GM23248 (cell line): ENCODE measurements at places on chromosomes 1 and 21. TPM values are rescaled to one million over a fixed set of nuclear protein-coding genes. Genes with fewer than 3 reads are reported as not detected.

EYA3 gene
- polyA plus RNA-seq = 8.6 and 9.1 TPM in 2 replicates

ATP1A4 gene
- polyA plus RNA-seq = not detected in 2 replicates

CLDN14 gene
- polyA plus RNA-seq = 0.28 TPM in 1 of 2 replicates, not detected in the other

DNA sequence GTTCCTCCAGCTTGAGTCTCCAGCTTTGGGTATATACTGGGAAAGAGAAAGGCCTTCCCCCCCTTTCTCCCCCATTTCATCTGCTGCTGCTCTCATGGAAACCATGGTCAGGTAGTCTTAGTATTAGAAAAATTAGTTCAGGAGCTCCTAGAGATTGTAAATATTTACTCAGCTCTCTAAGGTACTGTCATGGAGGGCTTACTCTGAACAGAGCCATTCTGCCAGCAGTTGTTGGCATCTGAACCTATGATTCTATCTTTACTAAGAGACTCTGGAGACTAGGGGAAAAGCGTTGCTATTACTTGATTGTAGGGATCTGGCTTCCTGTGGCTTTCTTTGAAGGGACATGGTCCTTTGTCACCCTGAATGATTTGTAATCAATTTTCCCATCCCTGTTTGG, 6.1 kb downstream of the INTS3 start:
- H3K27ac ChIP-seq = no peak overlapping the region
- 0 out of 2 replicates have a peak, but pooled peaks cover 8% of the 10 kb centered on the region for H3K4me1 ChIP-seq
- H3K4me3 ChIP-seq = no peak overlapping the region
- peak; percentile 30 for DNase-seq
- no peaks in the 10 kb centered on the region for H3K36me3 ChIP-seq

- H3K4me1 ChIP-seq = peaks cover 67% of the 10 kb centered on the region
- H3K27me3 ChIP-seq = no peaks in the 10 kb centered on the region
- H3K36me3 ChIP-seq = no peaks in the 10 kb centered on the region
- 0 out of 2 replicates have a peak overlapping the region, but pooled peaks have one; percentile 7 for H3K27ac ChIP-seq
- H3K4me3 ChIP-seq = no peak overlapping the region
Measured at GRCh38 chr1:221723848-221724236, 18.0 kb downstream of the DUSP10 start.

DNA sequence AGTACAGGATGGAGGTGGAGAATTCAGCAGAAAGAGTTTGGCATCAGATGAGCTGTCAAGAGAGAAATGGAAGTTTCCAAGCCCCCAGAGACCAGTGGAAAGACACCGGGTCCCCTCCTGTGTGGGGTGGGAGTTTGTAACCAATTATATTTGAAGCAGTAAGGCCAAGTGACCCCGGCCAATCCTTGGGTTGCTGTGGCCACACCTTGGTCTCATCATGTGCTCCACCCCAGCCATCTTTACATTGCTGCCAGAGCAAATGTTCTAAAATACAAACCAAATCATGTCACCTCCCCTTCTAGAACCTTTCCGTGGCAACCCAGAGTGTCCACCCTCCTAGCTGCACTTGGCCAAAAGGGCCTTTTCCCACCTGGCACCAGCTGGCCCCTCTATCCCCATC, 86.1 kb downstream of the KCNN3 start:
- peaks cover 10% of the 10 kb centered on the region; the same call in 1 of the 2 replicates for H3K27me3 ChIP-seq
- no peaks in the 10 kb centered on the region for H3K36me3 ChIP-seq
- no peaks in the 10 kb centered on the region for H3K4me1 ChIP-seq
- no peak for DNase-seq
- H3K4me3 ChIP-seq = no peak overlapping the region

DNA sequence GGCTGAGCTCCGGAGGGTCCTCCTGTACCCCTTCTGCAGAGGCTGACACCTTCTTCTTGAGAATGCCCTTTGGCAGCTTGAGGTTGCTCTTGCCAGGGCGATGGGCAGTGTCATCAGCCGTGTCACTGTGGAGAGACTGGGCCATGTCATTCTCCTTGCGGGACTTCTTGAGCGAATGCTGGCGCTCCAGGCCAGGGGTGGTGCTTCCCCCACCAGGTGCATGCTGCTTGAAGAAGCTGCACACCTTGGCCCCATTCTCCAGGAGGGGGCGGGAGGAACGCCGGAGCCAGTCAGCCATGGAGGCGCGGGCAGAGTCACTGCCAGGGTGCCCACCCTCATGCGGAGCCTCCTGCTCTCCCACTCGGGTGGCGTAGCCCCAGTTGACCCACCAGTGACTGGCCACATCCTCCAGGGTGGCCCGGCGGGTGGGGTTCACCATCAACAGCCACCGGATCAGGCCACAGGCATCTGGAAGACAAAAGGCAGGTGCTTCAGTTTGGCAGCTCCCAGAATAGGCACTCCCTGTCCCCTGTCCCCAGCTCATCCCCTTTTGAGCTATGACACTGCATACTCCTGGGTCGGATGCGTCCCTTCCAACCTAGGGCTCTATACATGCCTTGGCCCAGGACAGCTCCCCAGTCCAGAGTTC, 17.4 kb downstream of the NUAK2 start:
- DNase-seq = no peak
- no peak overlapping the region; the same call in 1 of the 2 replicates for H3K27ac ChIP-seq
- peaks cover 20% of the 10 kb centered on the region; the same call in 1 of the 2 replicates for H3K36me3 ChIP-seq
- no peak overlapping the region for H3K4me3 ChIP-seq
- H3K27me3 ChIP-seq = no peaks in the 10 kb centered on the region
- H3K4me1 ChIP-seq = peaks cover 39% of the 10 kb centered on the region

DNA sequence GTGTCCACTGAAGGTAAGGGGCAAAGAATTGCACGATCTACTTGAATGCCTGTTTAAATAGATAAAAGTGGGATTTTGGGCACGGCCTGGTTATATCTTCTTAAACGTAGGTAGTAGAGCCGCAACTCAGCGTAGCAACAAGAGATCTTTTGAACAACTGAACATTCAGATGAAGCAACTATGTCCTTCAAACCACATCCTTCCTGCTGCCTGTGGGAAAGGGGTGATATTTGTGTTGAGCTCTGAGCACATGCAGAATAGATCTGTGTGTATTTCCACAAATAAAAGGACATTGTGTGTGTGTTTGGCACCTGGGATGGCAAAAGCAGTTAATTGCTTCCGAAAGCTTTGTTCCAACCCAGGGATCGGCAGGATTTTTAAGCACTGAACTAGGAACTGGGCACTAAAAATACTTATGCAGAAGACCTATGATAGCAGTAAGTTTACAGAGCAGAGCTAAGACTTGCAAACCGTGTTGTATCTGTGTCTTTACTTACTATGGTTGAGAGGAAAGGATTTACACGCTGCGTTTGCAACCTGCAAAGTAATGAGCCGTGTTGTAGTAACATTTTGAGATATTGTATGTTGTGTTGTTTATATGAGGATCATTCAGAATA, 333.4 kb downstream of the CHRM3 start:
- H3K4me1 ChIP-seq = no peaks in the 10 kb centered on the region
- no peak overlapping the region for H3K4me3 ChIP-seq
- no peaks in the 10 kb centered on the region for H3K27me3 ChIP-seq
- no peak for DNase-seq
- no peaks in the 10 kb centered on the region for H3K36me3 ChIP-seq

GRCh38 chr21:43373362-43374227, 53.3 kb downstream of the SIK1 start:
- H3K4me1 ChIP-seq = peaks cover 14% of the 10 kb centered on the region
- H3K4me3 ChIP-seq = no peak overlapping the region
- no peaks in the 10 kb centered on the region for H3K36me3 ChIP-seq
- H3K27ac ChIP-seq = no peak overlapping the region
- DNase-seq = no peak

DNA sequence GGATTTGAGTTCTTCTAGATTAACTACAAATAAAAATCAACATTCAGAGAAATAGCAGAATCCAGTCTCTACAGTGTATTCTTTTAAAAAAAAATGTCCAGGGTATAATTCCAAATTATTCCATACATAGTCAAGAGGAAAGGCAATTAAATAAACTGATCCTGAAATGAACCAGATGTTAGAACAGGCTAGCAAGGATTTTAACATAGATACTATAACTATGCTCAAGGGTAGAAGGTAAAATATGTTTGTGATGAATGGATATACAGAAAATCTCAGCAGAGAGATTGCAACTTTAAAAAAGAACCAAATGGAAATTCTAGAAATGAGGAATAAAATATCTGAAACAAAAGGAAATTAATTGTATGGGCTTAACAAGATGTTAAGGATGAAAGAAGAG, 32.4 kb downstream of the CYYR1 start:
- H3K27me3 ChIP-seq = peaks cover 3% of the 10 kb centered on the region; the same call in 1 of the 2 replicates
- no peak overlapping the region for H3K4me3 ChIP-seq
- H3K36me3 ChIP-seq = no peaks in the 10 kb centered on the region
- no peaks in the 10 kb centered on the region for H3K4me1 ChIP-seq
- H3K27ac ChIP-seq = no peak overlapping the region
- DNase-seq = no peak

DNA sequence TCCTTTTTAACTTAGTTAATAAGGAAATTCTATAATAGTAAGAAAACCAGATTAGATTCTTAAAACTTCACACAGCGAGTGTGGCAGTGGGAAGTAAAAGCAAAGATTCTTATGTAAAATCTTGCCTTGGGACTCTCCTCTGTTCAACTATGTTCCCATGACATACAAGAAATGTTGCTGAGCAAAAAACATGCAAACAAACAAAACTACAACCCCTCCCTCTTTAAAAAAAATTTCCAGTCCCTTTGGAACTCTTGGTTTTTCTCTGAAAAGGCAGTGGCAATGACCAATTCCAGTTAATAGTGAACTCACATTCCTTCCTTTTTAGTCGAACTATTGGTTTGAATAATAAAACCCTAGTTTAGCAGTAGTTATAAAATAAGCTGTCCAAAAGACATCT, 453.1 kb upstream of the ZRANB2 start:
- no peak overlapping the region for H3K27ac ChIP-seq
- DNase-seq = no peak
- no peak overlapping the region for H3K4me3 ChIP-seq
- H3K36me3 ChIP-seq = no peaks in the 10 kb centered on the region
- no peaks in the 10 kb centered on the region for H3K27me3 ChIP-seq
